NCI-H82 (cell line): ENCODE measurements at places on chromosomes 7 and 10.
A peak's percentile ranks its signal among the peaks of the same experiment; 100 is the strongest.

DNA sequence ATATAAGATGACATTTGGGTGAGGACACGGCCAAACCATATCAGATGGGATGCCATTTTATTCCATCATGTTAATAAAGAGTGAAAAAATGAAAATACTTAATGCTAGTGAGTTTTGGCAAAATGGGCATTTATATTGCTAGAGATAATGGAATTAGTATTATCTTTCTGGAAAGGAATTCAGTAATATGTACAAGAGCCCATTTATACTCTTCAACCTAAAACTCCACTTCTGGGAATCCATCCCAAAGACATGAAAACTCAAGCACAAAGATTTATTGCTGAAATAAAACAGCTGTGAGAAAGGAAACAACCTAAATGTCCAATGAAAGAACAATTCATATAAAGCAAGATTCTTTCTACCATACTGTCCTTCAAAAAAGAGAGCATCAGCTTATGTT, 96.0 kb upstream of the TMEM168 start:
- no peak for DNase-seq

GRCh38 chr10:35089611-35090161, 455 bp downstream of the CUL2 start:
- DNase-seq: no peak

GRCh38 chr10:79277579-79278269, 69.5 kb upstream of the PPIF start:
- peak; percentile 46 for DNase-seq

DNA sequence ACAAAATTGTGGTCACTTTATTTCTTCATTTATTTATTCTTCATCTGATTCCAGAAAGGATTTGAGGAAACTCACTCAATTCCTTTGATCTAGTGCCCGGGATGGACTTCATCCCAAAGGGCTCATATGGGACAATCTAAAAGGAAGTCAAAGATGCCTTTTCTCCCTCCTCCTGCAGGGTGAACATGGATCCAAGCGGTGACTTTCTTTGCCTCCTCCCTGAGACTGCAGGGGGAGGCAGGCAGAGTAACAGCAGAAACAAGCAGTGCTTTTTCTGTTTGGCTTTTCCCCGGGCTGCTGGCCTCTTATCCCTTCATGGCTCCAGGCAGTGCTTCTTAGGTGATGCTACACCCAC, 10.0 kb upstream of the DNMBP start:
- DNase-seq: peak; percentile 13

DNA sequence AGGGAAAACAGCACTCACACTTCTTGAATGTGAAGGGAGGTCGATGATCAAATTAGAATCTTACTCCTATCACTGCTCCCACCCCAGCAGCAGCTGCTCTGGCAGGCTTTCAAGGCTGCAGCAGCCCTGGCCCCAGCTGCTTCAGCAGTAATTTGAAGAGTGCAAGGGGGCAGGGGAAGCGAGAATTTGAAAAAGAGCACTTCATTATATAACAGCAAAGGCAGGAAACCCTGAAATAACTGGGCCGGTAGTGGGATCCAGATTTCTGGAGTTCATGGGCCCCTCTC, 44.9 kb downstream of the MYPN start:
- DNase-seq: peak; percentile 52

- peak; percentile 89 for DNase-seq
These were observed 160.6 kb downstream of the ST7 start for GRCh38 chr7:117113871-117114270.

- DNase-seq: no peak
These were observed 57.8 kb downstream of the COA1 start for GRCh38 chr7:43671521-43671920.

DNA sequence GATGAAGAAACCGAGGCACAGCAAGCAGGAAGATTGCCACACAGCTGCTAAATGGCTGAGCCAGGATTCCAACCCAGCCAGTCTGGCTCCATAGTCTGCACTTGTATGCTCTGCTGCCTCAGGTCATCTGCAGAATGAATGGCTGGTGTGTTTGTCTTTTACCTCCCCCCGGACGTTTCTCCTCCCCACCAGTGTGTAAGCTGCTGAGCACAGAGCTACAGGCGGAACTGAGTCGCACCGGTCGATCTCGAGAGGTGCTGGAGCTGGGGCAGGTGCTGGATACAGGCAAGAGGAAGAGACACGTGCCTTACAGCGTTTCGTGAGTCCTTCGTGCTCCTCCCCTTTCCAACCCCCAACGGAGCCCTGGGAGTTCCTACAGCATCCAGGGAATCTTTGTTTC, 2.6 kb downstream of the CNPY4 start:
- no peak for DNase-seq

DNA sequence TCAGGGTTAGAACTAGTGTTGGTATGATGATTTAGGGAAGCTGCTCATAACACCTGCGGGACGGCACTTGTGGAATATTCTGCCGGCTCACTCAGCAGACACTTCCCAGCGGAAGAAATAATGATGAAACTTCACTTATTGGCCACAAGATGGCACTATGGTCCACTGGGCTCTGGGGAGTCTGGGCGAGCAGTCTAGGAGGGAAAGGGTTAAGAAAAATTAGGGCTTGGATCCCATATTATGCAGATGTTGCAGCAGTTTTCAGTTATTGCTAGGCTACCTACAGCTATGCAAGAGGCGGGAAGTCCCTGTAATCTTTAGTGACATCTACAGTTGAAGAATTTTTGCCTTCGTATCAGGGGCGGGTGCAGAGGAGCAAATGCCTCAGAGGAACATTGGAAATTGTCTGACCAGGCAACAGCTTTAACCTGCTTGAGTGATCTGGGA, 238.7 kb upstream of the PRSS58 start:
- peak; percentile 61 for DNase-seq

- no peak for DNase-seq
These were observed 9.6 kb downstream of the ZKSCAN5 start for GRCh38 chr7:99514050-99514449.

DNA sequence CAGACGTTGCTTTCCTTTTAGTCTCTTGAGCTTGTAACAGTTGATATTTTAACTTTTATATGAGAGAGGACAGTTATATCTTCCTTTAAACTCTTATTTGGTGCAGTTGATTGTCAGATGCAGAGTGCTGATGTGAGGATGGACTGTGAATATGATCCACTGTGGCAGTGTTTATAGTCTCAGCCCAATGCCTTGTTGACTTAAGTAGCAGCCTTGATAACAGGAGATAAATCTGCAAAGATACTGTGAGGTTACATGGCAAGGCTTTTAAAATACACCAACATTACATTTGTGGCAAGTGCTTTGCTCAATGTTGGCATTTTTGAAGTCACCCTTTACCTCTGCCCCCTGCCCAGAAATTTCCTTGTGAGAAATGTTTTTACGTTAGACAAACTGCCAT, 206.7 kb downstream of the AUTS2 start:
- no peak for DNase-seq

DNA sequence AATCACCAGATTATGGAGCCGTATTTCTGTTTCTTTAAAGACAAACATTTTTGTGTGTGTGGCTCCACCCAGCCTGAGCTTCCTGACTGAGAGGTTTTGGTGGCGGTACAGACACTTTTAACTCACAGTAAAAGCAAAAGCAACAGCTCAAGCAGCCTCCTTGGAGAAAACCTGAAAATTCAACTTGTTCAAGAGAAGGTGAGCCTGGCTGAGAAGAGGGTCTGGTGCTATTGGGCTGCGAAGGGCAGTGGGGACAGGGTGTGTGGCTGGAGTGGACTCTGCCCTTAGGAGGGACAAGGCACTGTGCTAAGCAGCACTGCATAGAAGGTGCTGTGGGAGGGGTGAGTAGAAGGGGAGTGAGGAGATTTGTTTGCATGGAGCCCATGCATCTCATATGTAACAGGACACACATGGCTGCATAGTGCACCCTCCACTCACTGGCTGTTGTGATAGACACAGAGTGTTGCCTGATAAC, at the start of gene GIMAP7:
GIMAP7 (plus strand) TSS at position 125 of the 475 bp plus-strand sequence. CDS start 5,103 bp downstream, outside the sequence.
- no peak for DNase-seq
